ENCODE measurements at places on chromosomes 4 and X.

DNA sequence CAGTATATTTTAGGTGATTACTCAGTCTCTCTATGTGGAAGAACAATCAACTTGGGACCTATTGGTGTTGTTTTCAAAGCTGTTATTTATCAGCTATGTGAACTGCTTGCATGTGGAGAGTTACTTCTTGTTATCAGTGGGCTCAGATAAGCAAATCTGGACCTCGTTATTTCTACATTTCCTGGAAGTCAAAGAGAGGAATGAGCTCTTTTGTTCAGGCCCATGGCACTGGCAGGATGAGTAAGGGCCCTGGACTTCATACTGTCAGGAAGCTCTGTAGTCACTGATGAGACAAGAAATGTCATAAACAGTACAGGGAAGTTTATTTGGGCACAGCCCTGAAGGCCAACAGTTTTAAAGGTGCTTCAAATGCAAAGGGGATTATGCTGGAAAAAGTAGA lies 760.6 kb upstream of the EPHA5 start:
- DNase-seq: no peak

DNA sequence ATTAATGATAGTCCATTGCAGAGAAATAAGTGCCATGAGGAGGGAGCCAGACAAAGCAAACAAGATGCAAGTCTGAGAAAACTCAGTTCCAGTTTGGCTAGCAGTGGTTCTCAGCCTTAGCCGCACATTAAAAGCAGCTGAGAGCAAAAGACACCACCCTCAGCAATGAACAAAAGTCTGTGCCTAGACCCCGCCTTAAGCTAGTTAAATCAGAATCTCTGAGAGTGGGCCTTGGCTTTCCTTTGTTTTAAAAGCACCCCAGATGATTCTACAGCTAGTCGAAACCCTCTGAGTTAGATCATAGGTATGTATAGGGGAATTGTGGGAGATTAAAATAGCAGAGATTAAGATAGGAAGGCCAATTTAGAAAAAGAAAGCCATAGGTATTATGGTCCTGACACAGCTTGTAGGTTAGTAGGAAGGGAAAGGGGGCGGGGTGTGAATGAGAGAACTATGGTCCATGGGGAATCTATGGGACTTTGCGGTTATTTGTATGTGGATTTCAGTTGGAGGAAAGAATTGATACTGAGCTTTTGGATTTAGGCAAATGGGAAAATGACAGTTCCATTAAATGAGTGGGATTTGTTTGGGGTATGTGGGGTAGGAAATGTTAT lies 12.0 kb downstream of the SPRY1 start:
- DNase-seq: peak; percentile 2

DNA sequence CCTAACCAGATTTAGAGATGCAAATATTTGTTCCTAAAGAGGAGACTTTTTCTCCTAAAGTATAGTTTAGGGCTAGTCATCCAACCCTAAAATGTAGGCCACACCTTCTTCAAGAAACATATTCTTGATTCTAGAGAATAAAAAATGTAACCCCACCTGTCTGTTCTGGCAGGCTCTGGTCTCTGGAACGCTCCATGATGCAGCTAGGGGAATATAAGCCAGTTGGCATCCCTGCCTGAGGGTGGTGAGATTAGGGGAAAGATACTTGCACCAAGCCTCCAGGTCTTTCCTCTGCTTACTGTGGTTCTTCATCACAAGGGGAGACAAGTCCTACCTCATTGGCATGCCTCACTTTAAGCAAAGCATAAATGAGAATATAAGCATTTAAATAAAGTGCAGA lies 21.2 kb upstream of the TBC1D9 start:
- DNase-seq: no peak

- no peak for DNase-seq
These were observed 40.9 kb upstream of the NKRF start for GRCh38 chrX:119647089-119647488.

DNA sequence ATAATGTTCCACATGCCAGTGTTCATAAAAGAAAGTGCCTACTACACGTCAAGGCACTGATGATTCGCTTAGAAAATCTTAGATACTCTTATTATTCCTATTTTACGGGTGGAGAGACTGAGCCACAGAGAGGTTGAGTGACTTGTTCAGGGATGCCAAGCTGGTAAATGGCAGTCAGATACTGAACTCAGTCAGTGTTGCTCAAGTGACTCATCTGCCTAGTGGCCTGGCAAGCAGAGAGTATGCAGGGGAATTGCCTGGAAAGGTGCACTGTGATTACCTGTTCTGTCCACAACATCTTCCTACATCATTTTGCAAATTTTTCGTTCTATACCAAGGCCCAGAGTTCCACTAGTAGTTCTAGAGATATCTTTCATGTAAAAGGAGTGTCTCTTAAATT lies 68.4 kb downstream of the RAPGEF2 start:
- no peak for DNase-seq

GRCh38 chrX:136856050-136856449 lies 24.5 kb downstream of the RBMX start:
- no peak for DNase-seq

DNA sequence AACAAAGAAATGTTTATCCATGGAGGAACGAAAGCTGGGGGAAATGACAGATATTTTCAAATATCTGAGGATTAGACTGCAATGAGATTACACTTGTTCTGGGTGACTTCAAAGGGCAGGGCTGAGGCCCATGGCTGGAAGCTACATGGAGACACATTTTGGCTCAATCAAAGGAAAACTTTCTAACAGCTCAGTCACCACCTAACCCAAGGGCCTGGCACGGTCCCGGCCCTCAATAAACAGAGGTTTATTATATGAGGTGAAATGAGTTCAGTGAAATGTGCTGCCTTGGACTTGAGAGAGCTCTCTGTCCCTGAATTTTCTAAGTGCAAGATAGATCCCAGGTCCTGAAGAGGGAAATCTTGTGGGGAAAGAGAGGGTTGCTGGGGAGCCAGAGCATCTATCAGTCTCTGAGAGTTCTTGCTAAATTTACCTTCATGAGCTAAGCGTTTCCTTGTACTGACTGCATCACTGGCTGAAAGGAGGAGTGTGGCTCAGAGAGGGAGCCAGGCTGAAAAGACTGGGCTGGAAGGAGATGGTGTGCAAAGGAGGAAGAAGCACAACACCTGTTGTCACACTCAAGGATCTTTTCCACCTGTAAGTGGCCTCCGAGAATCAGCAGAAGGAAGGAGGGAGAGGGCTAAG lies 2.0 kb upstream of the RIPPLY1 start:
- no peak for DNase-seq

All from eye (tissue), 1 donor.